ENCODE measurements at places on chromosomes 1 and 21. TPM values are rescaled to one million over a fixed set of nuclear protein-coding genes. Genes with fewer than 3 reads are reported as not detected.

PLA2G2C gene
- total RNA-seq = not detected

HSD3B1 gene
- not detected for total RNA-seq

BMP8A gene
- not detected for total RNA-seq

GBP4 gene
- total RNA-seq = 0.54 TPM

RWDD3 gene
- 18.1 TPM for total RNA-seq

PKN2 gene
- 26.7 TPM for total RNA-seq

C1orf141 gene
- total RNA-seq = not detected

ARID4B gene
- 44.0 TPM for total RNA-seq

IL20 gene
- total RNA-seq = not detected

Data from dermis lymphatic vessel endothelial cell (primary cell).